ENCODE measurements at places on chromosomes 6 and 20.

DNA sequence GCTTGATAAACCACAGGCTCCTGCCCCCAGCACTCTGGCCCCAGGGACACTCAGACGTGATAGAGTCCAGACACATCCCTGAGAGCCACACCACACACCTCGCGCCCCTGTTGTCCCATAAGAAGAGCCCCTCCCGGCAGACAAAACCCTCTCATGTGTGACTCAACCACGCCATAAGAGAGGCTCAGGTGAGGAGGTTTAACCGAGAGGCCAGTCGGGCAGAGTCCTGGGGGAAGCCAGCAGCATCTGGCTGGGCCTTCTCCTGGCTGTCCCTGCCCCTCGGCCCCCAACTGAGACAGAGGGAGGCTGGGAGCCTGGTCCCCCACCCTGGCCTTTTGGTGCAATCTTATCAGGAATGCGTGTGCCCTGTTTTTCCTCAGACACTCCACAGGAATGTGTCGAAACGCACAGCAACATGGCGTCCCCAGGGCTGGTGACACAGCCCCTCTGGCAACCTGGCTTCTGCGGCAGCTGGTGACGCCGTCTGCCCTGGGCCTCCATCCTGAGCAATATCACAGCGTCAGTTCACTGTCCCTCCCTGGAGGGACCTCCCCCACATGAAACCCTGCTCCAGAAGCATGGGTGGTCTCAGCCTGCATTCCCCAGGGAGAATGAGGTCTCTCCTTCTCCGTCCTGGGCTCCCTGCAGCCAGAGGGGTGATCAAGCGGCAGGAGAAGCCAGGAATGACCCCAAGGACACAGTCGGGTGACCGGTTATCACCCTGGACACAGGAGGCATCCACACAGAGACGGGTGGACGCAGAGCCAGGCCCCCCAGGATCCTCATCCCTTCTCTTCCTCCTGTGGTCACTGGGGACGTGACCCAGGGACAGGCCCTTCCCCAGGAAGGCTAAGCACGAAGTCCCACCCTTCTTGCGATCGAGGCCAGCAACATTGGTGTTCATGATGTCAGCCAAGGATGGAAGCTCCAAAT lies 156.6 kb upstream of the AFDN start:
- DNase-seq: no peak

DNA sequence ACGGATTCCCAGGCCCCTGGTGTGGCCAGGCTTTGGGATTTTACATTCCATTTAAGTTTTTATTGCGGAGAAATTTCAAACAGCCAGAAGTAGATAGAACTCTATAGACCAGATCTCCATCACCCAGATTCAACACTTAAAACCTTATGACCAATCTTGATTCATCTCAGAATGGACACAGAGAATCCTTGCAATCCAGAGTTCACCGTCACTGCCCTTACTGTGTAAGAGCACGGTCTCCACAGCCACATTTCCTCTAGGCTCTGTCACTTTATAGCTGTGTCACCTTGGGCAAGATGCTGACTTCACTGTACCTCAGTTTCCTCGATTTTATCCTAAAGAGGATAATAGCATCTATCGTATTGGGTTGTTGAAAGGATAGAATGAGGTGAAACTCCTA lies 979 bp downstream of the ZNF133 start:
- DNase-seq: no peak

DNA sequence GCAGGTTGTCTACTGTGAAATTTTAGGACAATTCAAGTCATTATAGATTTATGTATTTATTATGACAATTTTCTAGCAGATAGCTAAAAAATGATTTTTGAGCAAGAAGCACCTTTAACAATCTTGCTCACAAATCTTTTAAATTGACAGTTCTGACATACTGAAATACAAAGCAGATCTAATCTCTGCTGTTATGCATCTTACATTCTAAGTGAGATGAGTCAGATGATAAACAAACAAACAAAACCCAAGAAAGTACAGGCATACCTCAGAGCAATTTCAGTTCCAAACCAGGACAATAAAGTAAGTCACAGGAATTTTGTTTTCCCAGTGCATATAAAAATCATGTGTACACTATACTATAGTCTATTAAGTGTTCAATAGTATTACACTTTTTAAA lies 430.7 kb upstream of the PTCHD4 start:
- no peak for DNase-seq

- no peak for DNase-seq
Observed at GRCh38 chr6:23282252-23283021, 713.1 kb downstream of the HDGFL1 start.

DNA sequence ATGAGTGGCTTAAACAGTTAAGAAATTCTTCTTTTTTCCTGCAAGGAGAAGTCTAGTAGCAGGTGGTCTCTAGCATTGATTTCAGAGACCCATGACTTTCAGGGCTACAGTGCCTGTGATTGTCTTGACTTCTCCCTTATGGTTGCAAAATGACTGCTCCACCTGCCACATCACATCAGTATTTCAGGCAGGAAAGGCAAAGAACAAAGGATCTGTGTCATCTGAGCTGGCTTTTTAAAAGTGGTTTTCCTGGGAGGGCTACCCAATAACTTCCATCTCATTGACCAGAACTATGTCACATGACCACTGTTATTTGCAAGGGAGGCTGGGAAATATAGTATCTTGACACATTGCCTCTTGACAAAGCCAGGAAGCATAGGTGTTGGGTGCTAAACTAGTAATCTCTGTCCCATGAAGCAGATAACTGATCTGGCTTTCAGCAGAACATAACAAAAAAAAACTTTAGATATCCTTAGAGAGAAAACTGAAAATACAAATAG lies 226.2 kb downstream of the DHX35 start:
- DNase-seq: no peak

- DNase-seq: no peak
Observed at GRCh38 chr6:167031082-167031709, 32.0 kb downstream of the CEP43 start.

DNA sequence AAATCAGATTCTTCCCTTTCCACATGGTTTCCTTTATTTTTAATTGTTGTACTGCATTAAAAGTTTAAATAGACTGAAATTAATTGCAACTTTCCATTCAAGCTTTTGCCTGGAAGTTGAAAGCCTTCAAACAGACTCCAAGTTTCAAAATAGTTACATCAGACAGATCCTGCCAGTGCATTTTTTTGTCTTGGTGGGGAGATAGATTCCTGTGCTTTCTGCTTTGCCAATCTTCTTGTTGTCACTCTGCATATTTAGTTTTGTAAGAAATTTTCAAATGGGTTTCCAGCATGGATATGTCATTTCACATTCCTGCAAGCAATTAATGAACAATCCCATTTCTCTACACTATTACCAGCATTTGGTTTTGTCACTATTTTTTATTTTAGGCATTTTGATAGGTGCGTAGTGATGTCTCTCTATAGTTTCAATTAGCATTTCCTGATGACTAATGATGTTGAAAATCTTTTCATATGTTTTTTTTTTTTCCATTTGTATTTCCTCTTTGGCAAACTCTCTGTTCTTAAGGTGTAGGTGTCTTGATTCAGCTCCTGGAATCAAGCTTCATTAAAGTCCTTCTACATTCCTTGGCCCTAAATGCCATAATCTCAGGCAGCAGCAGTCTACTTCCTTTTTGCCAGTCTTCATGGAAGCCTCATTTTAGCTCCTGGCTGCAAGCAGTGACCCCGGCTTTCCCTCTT lies 40.5 kb downstream of the SCP2D1 start:
- no peak for DNase-seq

GRCh38 chr6:128078276-128078675 lies 177.4 kb upstream of the THEMIS start:
- DNase-seq: no peak

GRCh38 chr6:48714250-48714649 lies 603.3 kb upstream of the PTCHD4 start:
- no peak for DNase-seq

GRCh38 chr20:45339084-45339483 lies 9.1 kb downstream of the SDC4 start:
- DNase-seq: no peak

DNA sequence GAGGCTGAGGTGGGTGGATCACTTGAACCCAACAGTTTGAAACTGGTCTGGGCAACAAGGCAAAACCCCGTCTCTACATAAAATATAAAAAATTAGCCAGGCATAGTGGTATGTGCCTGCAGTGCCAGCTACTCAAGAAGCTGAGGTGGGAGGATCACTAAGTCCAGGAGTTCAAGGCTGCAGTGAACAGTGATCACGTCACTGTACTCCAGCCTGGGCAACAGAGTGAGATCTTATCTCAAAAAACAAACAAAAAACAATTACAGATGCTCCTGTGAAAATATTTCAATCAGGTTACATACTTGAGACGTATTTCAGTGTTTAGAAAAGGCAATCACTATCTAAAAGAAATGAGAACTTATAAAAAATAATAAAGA lies 33.8 kb downstream of the RANBP9 start:
- no peak for DNase-seq

GRCh38 chr6:34680802-34681515 lies 15.6 kb downstream of the ILRUN start:
- no peak for DNase-seq

DNA sequence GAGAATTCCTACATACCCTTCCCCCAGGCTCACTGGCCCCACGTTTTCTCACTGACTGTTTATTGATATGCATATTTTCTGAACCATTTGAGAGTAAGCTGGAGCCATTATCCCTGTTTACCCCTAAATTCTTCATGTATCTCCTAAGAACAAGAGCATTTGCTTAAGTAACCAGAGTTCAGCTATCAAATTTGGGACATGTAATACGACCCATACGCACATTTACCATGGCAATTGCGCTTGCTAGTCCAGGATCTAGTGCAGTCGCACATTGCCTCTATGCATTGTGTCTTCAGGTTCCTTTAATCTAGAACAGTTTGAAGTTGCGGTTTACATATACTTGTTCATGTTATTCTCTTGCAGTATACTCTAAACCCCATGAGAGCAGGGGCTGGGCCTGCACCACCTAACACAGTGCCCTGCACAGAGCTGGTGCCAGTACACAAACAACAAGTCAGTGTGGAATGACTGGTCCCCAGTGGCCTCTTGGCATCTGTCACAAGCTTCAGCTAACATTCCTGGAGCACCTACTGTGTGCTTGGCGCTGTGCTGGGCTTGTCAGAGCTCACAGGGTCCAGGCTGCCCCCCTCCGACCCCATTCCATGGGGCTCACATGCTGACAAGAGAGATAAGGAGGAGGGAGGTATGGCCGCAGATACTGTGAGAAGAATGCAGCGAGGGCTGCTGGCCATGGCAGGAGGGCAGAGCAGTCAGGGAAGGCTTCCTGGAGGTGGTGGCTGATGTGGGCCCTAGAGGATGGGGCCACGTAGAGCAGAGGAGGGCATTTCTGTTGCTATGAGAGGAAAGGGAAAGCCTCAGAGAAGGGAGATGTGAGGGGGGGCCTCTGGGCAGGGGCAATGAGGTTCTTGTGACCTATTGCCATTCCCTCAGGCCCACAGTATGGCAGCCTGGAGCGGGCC lies 28.1 kb downstream of the SPDEF start:
- DNase-seq: no peak

DNA sequence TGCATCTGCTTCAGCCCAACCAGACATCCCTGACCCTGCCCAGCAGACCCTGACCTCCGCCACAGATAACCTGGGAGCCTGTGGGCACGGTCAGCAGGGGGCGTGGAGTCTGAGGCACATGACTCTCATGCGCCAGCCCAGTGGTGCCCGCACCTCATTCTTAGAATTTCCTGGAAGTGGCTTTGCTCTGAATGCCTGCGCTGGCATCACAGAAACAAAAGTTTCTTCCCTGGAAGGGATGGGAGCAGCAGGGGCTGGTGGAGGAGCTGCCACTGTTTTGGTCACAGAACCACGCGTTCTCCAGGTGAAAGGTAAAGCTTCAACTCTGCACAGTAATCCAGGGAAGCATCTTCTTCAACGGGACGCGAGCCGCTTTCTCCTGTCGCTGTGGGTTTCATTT lies 67.9 kb upstream of the DUSP22 start:
- DNase-seq: no peak

DNA sequence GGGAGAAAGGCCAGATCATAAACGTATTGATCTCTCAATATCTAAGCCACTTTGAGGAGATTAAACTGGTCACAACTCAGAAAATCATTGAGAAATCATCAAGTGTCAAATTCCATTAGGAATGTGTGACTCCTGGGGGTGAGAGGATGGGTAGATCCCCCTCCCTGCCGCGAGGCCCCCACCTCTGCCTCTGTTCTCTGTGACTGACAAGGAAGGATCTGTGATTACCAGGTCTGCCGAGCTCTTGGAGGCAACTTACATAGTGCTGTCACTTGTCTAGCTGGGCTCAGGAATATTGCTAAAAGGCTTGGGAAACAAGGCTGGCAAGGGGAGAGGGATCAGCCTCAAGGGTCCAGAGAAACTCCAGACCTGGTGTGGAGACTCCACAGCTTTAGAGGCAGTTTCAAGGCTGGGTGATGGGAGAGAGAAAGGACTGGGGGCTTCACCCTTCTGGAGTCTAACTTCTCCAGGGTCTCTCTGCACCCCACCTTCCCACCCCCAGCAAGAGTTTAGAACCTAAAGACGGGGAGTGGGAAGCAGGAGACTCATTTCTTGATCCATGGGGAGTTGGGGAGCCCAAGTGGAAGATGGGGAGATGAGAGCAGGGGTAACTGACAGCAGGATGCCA lies 11.6 kb upstream of the ARMC12 start:
- DNase-seq: no peak

- DNase-seq: no peak
Observed at GRCh38 chr6:150719831-150720230, 120.1 kb downstream of the PLEKHG1 start.

- no peak for DNase-seq
Observed at GRCh38 chr6:123171341-123172115, 175.5 kb downstream of the CLVS2 start.

GRCh38 chr20:41061155-41061554 lies 32.5 kb downstream of the TOP1 start:
- no peak for DNase-seq

- no peak for DNase-seq
Observed at GRCh38 chr6:157712585-157713295, 110.3 kb upstream of the SNX9 start.

DNA sequence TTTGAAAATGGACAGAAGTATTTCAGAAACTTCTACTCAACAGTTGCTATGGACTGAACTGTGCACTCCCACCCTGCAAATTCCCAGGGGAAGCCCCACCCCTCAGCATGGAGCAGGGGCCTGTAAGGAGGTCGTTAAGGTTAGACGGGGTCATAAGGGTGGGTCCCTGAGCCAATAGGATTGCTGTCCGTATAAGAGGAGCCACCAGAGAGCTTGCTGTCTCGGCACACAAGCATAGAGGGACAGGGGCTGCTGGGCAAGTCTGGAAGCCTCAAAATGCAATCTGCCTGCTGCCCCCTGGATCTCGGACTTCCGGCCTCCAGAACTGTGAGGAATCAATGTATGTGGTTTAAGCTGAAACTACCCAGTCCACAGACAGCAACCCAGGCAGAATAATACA lies 37.4 kb upstream of the AFDN start:
- DNase-seq: no peak

- DNase-seq: no peak
Observed at GRCh38 chr20:62832212-62832922, 15.5 kb downstream of the COL9A3 start.
